K562 (cell line): ENCODE measurements at places on chromosomes 4 and X.

- no peaks in the 10 kb centered on the region for H3K36me3 ChIP-seq
- no peaks in the 10 kb centered on the region for H3K27me3 ChIP-seq
- no peaks in the 10 kb centered on the region for H3K4me1 ChIP-seq
- no peak for DNase-seq
- no peak overlapping the region for H3K4me3 ChIP-seq
Measured at GRCh38 chrX:21674430-21675186, 16.5 kb upstream of the KLHL34 start.

GRCh38 chrX:40213092-40213491, 115.3 kb upstream of the BCOR start:
- H3K4me1 ChIP-seq, result no peaks in the 10 kb centered on the region
- no peak for DNase-seq
- H3K36me3 ChIP-seq, result no peaks in the 10 kb centered on the region
- no peak overlapping the region for H3K27ac ChIP-seq

DNA sequence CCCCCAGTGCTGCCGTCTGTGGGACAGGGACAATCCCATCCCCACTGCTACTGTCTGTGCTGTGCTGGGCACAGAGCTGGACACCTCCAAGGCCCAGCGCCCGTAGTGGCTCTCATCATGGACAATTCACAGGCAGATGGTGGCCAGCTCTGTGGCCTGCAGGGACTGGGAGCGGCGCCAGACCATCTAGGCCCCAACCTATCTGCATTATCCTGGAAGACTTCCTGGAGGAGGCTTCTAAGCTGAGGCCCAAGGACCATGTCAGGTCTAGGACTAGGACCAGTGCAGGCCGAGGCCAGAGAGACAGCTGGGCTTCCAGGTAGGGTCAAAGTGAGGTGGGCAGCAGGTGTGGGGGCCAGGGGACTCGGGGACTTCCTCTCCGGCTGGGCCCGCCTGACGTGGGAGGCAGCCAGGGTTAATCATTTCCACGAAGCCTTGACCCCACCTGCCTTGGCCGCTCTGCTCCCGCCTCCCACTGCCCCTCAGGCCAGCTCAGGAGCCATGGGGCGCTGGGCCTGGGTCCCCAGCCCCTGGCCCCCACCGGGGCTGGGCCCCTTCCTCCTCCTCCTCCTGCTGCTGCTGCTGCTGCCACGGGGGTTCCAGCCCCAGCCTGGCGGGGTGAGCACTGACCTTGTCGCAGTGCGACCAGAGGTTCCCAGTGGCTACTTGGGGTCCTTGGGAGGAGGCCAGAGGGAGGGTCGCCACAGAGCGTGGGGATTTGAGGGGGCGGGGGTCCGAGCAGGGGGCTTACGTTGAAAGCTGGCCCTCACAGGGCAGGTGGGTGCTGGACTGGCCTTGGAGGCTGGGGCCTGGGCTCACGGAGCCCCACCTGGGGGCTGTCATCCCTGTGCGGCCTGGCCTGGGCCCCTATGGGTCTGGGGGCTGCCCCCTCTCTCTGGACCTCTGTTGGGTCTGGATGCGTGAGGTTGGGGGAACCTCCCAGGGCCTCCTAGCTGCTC, at the start of gene HGFAC:
HGFAC (plus strand) TSS at position 468 of the 959 bp plus-strand sequence; CDS start at position 502, 34 bp downstream.
- no peak within 1 kb of the TSS for H3K4me3 ChIP-seq
- no peak within 1 kb of the TSS for H3K27ac ChIP-seq
- no peaks in the 10 kb centered on the region; the same call in none of the 2 replicates for H3K27me3 ChIP-seq
- peaks cover 87% of the 10 kb centered on the region for H3K4me1 ChIP-seq

DNA sequence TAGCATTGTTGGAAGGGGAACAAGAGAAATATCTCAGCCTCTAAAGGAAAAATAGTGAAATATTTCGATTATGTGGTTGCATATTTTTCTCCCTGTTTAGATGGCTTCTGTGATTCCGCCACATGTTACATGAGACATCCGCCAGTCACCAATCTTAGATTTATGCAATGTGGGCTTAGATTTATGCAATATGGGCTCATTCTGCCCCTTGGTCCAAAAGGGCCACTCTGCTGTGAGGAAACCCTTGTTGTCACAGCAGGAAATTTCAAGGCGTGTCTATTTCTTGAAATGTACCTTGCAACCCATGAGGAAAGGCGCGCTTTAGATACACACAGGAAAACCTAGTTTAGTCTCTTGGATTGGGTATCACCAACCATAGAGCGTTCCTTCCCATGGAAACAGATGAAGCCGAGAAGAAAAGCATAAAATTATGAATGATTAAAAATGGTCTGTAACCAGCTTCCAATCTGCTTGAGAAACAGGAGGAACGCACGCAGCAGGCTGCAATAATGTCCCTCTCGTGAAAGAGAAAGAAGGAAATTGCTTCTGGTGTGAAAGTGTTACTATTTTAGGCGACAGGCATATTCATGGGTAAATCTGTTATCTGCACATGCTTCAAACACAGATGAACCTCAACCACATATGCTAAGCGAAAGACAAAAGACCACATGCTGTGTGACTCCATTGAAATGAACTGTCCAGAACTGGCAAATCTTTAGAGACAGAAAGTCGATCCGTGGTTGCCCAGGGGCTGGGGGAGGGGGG, 3.7 kb downstream of the RS1 start:
- no peaks in the 10 kb centered on the region for H3K36me3 ChIP-seq
- DNase-seq, result no peak
- H3K4me1 ChIP-seq, result no peaks in the 10 kb centered on the region

GRCh38 chr4:100017637-100018310, 67.7 kb upstream of the H2AZ1 start:
- H3K4me3 ChIP-seq, result no peak overlapping the region
- no peaks in the 10 kb centered on the region for H3K36me3 ChIP-seq
- H3K4me1 ChIP-seq, result no peaks in the 10 kb centered on the region
- H3K27ac ChIP-seq, result no peak overlapping the region
- H3K27me3 ChIP-seq, result no peaks in the 10 kb centered on the region
- no peak for DNase-seq

DNA sequence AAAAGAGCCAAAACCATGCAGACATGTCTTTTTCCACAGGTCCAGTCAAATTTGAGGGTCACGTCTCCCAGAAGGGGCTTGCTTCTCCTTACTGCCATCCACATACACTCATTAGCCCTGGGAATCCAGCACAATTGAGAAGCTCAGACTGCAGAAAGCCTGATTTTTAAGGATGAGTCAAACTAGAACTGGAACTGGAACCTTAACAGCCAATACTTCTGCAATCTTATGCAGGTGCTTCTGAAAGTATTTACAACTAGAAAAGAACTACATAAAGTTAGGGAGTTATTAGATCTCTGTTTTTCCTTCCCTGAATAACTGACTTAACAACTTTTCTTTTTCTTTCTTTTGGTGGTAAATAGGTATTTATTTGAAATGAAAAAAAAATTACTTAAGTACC, 86.3 kb downstream of the CDS1 start:
- DNase-seq, result no peak
- H3K27me3 ChIP-seq, result no peaks in the 10 kb centered on the region
- no peak overlapping the region for H3K4me3 ChIP-seq
- H3K4me1 ChIP-seq, result no peaks in the 10 kb centered on the region
- H3K36me3 ChIP-seq, result no peaks in the 10 kb centered on the region

DNA sequence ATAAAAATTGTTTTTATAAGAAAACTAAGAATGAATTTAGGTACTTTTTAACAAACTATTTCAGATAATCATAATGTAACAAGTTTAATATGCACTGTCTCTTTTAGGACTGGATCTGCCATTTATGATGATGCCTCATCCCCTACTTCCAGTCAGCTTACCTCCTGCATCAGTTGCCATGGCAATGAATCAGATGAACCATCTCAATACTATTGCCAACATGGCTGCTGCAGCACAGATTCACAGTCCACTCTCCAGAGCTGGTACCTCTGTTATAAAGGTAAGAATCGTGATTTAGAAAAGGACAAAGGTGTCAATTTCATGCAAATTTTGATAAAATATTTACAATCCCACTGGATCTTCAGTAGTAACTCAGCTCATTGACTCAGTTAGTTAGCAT, 566.2 kb downstream of the DACH2 start:
- no peaks in the 10 kb centered on the region for H3K36me3 ChIP-seq
- no peaks in the 10 kb centered on the region for H3K27me3 ChIP-seq
- DNase-seq, result no peak
- no peak overlapping the region for H3K27ac ChIP-seq
- H3K4me3 ChIP-seq, result no peak overlapping the region

DNA sequence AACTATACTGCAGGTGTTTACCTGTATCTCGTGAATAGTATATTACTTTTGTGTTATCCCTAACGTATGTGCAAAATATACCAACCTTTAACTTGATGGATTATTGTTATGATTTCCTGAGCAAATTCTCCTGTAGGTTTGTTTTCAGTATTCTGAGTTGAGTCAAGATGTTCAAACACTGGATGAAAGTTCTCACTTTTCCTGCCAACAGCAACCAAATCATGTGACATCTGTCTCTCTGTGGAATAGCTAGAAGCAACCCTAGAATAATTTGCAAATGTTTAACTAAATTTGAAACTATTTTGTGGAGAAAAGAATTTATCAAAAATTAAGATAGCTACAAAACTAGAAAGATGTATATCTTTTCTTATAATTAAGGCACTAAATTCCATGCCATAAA, 35.6 kb downstream of the BCLAF3 start:
- H3K4me1 ChIP-seq, result no peaks in the 10 kb centered on the region
- H3K4me3 ChIP-seq, result no peak overlapping the region
- no peak for DNase-seq
- H3K36me3 ChIP-seq, result no peaks in the 10 kb centered on the region
- H3K27me3 ChIP-seq, result no peaks in the 10 kb centered on the region

DNA sequence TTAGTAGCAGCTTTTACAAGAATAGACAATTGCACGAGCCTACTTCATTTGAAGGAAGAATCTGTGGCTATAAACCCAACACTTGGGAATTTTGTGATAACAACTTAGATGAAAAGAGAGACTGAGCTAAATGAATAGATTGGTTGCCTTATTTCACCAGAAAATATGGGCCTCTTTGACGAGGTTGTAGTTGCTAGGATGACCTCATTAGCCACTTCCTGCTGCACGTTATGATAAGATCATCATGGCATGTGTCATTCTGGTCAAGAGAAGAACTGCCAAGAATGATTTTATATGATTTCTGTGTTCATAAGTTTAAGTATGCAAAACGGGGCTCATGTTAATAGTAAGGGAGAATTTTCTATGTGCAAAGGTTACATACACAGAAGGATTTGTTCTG, 321.9 kb upstream of the GIMD1 start:
- no peaks in the 10 kb centered on the region for H3K36me3 ChIP-seq
- no peak for DNase-seq
- H3K27me3 ChIP-seq, result no peaks in the 10 kb centered on the region

DNA sequence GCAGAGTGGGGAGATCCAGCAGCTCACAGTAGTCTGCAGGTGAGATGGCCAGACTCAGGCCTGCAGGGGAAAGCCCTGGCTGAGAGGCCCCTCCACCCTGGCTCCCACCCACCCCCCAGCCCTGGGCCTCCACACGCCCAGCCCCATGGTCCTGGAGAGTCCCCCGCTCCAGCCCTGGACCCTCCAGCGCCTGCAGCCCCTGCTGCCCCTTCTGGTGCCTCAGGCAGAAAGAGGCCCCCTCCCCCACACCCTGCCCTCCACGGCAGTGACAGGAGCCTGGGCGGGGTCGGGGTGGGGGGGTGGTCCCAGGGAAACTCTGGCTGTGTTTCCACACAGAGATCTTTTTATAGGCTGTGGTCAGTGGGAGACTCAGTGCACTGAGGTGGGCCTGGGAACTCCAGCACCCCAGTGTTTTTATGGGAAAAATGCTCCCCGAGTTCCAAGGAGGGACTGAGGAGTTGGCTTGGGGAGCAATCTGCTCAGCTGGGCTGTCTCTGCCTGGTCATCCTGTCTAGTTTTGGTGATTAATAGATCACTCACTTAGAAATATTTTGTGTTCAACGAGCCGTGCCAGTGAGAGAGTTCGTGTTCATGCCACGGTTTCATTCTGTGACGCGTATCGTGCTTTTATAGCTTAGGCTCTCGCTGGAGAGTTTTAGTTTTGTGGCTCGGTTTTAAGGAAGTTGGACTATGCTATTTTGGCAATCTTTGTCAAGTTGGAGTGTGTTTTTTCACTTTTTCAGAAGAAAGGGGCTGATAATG, 53.1 kb upstream of the HGFAC start:
- H3K36me3 ChIP-seq, result no peaks in the 10 kb centered on the region
- H3K27me3 ChIP-seq, result peaks cover 53% of the 10 kb centered on the region
- DNase-seq, result no peak
- no peak overlapping the region for H3K27ac ChIP-seq
- no peak overlapping the region for H3K4me3 ChIP-seq

- H3K4me1 ChIP-seq, result no peaks in the 10 kb centered on the region
- H3K36me3 ChIP-seq, result no peaks in the 10 kb centered on the region
- no peaks in the 10 kb centered on the region for H3K27me3 ChIP-seq
- no peak overlapping the region for H3K27ac ChIP-seq
Measured at GRCh38 chr4:64774626-64775025, 365.4 kb upstream of the TECRL start.

GRCh38 chrX:106484233-106484632, 127.5 kb upstream of the RADX start:
- H3K27me3 ChIP-seq, result no peaks in the 10 kb centered on the region
- H3K27ac ChIP-seq, result no peak overlapping the region
- H3K4me1 ChIP-seq, result no peaks in the 10 kb centered on the region
- no peak overlapping the region for H3K4me3 ChIP-seq
- H3K36me3 ChIP-seq, result no peaks in the 10 kb centered on the region
- no peak for DNase-seq

DNA sequence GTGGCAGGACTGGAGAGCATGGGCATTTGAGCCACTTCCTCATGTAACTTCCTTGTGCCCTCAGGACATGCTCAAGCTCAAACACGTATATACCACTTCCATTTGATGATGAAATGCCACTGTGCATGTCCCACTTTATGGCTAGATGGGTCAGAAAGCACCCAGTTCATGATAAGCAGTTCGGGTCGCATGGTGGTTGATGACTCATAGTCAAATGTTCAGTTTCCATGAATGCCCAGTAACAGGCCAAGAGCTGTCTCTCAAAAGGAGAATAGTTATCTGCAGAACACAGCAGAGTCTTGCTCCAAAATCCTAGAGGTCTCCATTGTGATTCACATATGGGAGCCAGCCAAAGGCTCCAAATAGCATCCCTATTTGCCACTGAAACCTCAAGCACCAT, 48.9 kb upstream of the SPIN3 start:
- no peak overlapping the region for H3K27ac ChIP-seq
- H3K4me1 ChIP-seq, result no peaks in the 10 kb centered on the region
- H3K4me3 ChIP-seq, result no peak overlapping the region
- no peaks in the 10 kb centered on the region for H3K36me3 ChIP-seq

- no peak overlapping the region for H3K4me3 ChIP-seq
- H3K4me1 ChIP-seq, result no peaks in the 10 kb centered on the region
- H3K27ac ChIP-seq, result no peak overlapping the region
- peaks cover 16% of the 10 kb centered on the region; the same call in 2 of the 3 replicates for H3K27me3 ChIP-seq
- H3K36me3 ChIP-seq, result no peaks in the 10 kb centered on the region
- DNase-seq, result no peak
Measured at GRCh38 chr4:6453688-6453990, 18.8 kb downstream of the PPP2R2C start.

GRCh38 chr4:38857354-38858096, 908 bp upstream of the TLR6 start:
- peak; percentile 23 for DNase-seq
- H3K27me3 ChIP-seq, result no peaks in the 10 kb centered on the region
- H3K4me3 ChIP-seq, result no peak overlapping the region
- peak overlapping the region; percentile 54 for H3K27ac ChIP-seq
- H3K4me1 ChIP-seq, result peaks cover 20% of the 10 kb centered on the region
